ENCODE measurements at places on chromosomes 11 and 22.

DNA sequence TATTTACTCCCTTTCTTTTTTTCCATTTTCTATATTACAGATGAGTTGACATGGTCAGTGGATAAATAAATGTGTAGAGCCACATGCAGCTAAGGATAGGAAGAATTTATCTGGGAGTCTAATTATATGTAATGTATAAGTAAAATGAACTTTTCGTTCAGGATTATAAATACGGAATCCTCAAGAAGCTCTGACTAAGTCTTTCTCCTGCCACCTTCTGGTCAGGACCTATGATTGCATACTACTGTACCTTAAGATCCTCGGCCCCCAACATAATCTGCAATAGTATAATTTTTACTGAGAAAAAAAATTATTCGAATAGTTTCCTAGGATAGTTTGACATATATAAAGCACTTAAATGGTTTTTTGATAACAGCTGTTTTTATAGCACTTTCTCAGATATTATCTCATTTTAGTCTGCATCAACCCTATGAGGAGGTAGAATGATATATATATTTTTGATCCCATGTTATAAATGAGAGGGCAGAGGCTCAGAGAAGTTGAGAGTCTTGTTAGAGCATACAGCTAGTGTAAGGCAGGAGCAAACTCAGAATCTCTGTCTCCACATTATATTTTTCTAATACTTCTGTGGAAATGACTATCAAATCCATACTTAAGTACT, 36.1 kb downstream of the CCDC90B start:
- DNase-seq = no peak

DNA sequence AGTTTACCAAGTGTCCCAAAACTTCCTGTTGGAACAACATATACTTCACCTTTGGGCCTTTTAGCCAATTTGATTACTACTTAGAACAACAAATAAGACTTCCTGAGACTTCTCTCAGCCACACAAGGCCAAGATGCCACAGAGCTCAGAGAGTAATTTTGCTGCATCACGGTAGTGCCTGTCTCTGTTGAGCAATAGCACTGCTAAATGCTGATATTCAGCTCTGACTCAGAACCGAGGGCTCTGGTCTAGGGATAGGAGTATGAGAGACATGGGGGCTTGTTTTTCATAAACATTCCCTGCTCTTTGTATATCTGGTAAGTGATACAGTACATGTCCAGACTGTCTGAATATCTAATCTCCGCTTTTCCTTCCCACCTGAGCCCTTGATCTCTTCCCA, 260.4 kb upstream of the ARHGAP20 start:
- peak; percentile 63 for DNase-seq

GRCh38 chr11:3202759-3203158, 15.9 kb downstream of the MRGPRG start:
- DNase-seq = no peak

GRCh38 chr11:61334434-61335354, 1.7 kb downstream of the TKFC start:
- no peak for DNase-seq

- no peak for DNase-seq
Observed at GRCh38 chr22:21937041-21937820, 15.4 kb downstream of the PPM1F start.

DNA sequence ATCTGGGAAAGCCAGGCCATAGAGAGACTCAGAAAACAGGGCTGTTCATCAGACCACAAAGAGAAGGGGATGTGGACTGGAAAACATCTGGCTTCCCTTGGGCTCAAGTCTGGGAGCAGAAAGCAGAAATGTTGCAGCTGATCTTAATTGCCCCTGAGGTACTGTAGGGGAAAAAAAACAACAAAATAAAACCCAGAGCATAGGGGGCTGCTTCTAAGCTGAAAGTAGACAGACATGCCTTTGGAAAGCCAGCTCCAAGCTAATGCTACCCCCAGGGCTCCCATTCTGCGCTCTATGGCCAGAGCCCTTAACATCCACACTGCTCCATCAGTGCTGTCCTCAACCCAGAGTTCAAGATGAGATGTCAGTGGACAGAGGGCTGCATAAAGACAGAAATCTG, 2.0 kb upstream of the PACSIN3 start:
- DNase-seq = no peak

DNA sequence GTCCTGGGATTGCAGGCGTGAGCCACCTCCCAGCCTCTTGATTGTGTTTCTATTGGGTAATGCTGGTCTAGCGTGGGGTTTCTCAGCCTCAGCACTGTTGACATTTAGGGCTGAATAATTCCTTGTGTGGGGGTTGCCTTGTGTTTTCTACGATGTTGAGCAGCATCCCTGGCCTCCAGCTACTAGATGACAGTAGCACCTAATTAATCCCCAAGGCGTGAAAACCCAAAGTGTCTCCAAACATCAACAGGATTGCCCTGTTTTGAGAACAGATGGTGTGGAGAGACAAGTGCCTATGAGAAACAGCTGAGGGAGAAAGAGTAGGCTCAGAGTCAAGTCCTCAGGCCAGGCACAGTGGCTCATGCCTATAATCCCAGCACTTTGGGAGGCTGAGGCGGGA, 67.2 kb downstream of the SGSM1 start:
- no peak for DNase-seq

DNA sequence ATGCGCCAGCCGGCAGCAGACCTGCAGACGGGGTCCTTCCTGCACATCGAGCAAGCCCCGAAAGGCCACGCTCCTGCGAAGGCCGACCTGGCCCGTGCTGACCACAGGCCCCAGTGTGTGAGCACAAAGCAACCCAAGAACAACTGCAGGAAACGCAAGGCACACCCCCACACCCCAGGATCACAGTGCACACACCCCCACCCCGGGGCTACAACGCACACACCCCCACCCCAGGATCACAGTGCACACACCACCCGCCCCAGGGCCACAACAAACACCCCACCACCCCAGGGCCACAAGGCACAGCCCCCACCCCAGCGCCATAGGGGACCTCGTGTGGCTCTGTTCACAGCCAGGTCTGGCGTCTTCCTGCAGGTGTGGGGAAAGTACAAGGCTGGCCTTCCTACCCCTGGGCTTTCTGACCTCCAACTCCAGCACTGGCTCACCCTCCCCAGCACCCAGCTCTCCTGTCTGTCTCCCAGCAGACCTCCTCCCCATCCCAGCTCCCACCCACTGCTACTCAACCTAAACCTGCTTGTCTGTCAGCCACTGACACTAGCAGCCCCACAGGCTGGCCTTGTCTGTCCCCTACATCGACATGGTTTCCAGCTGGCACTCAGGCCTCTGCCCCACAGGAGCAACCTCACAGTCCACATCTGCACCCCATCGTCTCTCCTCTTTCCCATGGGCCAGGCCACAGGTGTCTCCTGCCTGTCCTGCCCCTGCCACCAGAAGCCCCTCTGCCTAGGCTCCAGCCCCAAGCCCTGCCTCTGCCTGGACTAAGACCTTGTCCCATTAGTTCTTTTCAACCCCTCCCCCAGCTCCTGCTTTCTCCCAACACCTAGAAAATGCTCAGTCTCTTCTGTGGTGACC, 20.5 kb upstream of the EFCAB6 start:
- no peak for DNase-seq

- DNase-seq = no peak
Observed at GRCh38 chr11:120178561-120179056, 32.2 kb upstream of the OAF start.

GRCh38 chr11:32884770-32885384, 7.7 kb upstream of the QSER1 start:
- DNase-seq = no peak

DNA sequence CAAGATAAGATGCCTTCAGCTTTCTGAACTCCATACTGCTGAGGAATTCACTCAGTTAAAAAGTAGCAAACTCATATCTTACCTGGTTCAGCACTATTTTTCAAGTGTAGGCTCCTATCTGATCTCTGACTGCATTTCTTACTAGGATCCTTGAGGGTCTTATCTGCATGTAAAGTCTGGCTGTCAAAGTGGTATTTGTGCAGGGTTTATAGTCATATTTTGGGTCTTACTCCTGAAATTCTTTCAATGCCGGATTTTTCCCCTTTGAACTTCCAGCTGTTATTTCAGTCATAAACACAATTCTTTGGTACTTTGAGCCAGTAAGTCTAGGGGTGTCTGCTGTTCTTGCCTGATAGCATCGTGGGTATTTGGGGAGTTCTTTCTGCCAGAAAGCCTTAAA, 25.3 kb upstream of the NOX4 start:
- no peak for DNase-seq

DNA sequence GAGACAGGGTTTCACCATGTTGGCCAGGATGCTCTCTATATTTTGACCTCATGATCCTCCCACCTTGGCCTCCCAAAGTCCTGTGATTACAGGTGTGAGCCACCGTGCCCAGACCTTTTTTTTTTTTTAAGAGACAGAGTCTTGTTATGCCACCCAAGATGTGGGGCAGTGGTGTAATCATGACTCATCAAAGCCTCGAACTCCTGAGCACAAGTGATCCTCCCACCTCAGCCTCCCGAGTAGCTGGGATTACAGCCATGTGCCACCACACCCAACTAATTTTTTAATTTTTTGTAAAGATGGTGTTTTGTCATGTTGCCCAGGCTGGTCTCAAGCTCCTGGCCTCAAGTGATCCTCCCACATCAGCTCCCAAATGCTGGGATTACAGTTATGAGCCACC, 37.9 kb downstream of the IZUMO1R start:
- no peak for DNase-seq

GRCh38 chr11:110305169-110306018, 9.0 kb upstream of the RDX start:
- DNase-seq = no peak

- DNase-seq = no peak
Observed at GRCh38 chr11:114202011-114202609, 94.1 kb upstream of the NNMT start.

GRCh38 chr11:118001494-118001971, 15.3 kb downstream of the IL10RA start:
- no peak for DNase-seq

DNA sequence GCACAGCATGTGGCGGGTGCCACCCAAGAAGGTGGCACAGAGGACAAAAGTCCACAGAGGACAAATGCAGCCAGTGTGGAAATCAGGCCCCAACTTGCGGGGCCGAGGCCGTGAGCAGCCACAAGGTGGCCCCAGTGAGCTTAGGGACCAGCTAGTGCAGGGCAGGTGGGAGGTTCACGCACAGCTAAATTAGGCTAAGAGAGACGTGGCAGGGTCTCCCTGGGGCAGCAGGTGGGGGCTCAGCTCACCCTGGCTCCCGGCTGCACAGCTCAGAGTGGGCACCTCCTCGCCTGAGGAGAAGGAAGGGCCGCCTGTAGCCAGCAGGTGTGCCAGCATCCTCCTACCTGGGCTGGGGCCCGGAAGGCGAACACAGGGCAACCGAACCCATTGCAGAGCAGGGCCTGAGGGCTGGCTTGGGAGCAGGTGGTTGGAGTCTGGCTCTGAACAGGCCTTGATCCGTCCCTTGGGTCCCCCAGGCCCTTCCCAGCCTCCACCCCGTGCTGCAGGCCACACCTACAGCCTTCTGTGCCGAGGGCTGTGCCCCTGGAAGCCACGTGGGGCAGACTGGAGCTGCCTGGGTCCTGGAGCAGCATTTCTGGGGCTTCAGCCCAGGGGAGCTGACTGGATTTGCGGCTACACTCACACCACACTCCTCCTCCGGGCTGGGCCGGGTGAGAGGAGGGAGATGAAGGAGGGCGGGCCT, 26.1 kb upstream of the CELSR1 start:
- DNase-seq = no peak

DNA sequence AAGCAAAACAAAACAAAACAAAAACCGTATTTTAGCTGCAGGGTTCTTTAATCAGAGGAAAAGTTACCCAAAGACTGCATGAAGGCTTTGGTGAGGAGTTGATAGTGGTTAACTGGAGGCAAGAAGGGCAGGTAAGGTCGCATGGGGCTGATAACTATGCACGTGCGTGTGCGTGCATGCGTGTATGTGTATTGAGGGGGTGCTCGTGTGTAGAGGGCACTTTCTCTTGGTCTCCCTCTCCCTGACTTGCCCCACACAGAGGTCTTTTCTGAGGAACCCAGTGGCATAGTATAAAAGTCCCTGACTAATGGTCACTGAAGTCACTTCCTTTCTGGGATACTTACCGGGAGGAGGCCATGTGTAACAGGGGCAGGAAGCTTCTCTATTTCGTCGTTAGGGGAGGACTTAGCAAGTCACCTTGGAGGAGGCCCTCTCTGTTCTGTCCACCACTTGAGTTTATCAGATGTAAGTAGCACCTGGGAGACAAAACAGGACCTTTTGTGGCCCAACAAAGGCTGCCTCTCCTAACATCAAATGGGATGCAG, 20.1 kb upstream of the FCHSD2 start:
- no peak for DNase-seq

- DNase-seq = no peak
Observed at GRCh38 chr11:124717786-124718651, 21.7 kb upstream of the NRGN start.

GRCh38 chr11:62409831-62410230, 9.0 kb upstream of the SCGB1A1 start:
- DNase-seq = no peak

GRCh38 chr11:20337526-20338154, 25.9 kb upstream of the HTATIP2 start:
- no peak for DNase-seq

- no peak for DNase-seq
Observed at GRCh38 chr11:120240866-120241265, 926 bp downstream of the POU2F3 start.

DNA sequence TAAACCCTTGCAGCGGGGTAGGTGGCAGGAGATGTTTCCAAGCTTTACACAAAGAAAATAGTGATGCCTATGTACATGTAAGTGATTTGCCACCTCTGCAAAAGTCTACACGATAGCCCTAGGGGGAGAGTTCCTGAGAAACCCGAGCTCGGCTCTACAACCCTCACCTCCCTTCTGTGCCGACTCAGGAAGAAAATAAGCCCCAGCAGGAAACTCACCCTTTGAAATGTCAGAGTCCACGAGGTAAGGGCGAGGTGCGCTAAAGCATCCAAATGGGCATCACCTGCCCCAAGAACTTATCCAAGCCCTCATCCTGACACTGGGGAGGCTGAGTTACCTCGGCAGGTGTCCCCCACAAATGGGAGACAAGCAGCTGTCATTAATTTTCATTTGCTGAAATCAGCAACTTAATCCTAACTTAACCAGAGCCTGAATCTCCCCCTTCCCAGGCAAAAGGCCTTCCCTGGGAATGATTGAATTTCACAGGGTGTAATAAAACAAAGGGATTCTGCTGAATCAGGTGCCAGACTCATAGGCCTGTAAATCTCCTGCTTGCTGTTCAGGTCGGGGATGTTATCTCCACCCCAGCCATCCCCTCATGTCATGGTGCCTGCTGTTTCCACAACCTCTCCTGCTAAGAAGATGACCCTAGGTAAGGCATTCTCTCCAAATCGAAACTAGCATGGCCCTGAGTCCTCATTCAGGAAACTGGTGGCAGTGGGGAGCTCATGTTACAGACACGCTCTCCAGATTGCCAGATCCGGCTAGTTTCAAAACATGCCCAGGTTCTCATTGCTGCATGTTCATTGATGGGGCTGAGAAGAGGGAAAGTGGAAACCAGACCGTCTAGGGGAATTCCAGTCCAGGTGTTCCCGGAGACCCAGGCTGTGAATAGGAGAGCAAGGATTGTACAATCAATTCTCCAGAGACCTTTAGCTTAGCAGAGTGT, 105.3 kb upstream of the KIRREL3 start:
- no peak for DNase-seq

Measured in AG09319 (cell line).